ENCODE measurements at places on chromosomes 6 and 20. TPM values are rescaled to one million over a fixed set of nuclear protein-coding genes. Genes with fewer than 3 reads are reported as not detected.
A peak's percentile ranks its signal among the peaks of the same experiment; 100 is the strongest.

DNA sequence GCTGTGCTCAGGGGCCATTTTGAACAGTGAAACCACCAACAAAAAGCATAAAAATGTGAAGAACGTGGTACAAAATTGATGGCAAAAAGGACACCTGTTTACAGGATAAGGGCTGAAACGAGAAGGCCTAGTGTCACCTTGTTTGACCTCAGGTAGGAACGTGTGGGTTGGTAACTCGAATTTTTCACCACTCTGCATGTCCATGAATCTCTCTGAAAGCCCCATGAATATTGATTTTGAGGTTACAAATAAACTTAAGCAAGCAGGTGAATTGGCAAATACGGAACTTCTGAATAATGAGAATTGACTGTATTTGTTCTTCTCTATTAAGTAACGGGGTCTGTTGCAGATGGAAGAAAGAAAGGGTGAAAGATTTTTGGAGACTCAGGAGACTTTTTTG lies 59.6 kb upstream of the EDN1 start:
- no peak for DNase-seq

DNA sequence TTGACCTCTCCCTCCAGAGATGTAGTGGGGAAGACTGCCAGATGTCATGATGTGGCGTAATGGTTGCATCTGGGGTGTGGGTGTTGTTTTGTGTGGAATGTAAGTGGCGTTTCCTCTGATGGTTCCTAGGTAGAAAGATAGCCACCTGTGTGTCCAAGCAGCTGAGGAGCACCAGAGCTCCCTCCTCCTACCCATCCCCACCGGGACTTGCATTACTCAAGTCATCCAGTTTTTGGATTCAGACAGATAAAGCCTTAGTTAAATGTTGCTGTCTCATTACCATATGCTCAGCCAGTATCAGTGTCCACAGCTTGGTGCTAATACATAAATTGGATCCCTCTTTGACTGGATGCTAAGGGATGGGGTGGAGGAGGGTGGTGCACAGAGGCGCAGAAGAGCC lies 282.3 kb downstream of the TBC1D7 start:
- DNase-seq = no peak

DNA sequence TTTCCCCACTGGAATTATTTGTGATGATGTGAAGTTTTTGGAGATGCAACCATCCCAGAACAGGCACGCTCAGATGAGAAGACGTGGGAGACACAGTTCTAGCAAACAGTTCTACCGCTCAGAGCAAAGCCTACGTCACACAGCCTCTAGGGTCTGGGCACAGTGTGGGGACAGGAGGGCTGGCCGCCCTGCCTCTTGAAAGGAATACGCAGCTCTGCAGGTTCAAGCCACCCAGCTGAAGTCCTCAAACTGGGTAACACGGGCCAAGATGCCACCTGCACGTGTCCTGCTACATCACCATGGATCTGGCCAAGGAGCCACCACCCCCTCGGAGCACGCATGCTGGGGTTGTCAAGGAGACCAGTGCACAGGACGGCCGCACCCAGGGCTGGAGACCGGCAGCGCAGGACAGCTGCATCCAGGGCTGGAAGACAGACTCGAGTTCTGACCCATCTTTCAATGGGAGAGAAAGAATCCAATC lies 75.0 kb downstream of the NOL4L start:
- peak; percentile 51 for DNase-seq

GRCh38 chr6:154268486-154268885 lies 88.1 kb downstream of the IPCEF1 start:
- DNase-seq = no peak

- no peak for DNase-seq
These were observed 133.6 kb downstream of the CDH26 start for GRCh38 chr20:60091861-60092260.

DNA sequence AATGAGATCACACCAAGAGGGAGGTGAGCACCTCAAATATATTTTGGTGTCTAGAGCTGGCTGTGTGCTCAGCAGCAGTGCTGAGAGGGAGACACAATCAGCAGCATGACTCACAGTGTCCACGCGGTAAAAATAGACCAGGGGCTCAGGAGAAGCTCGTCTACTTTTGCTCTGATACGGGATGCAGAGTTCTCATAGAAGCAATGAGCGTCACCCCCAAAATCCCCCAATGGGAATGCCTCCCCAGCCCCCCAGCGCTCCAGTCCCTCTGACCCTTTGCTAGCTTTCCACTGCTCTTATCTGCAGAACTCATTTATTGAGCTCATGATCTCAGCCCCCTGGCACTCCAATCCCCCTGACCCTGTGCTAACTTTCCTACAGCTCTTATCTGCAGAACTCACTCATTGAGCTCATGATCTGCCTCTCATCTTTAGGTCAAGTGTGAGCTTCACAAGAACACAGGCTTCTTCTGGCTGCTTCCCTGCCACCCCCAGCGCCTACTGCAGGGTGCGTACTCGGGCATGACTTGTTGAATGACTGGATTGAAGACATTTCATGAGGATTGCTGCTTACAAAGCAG lies 34.0 kb downstream of the SYNDIG1 start:
- DNase-seq = no peak

- DNase-seq = no peak
These were observed 92.6 kb upstream of the SGK1 start for GRCh38 chr6:134410541-134410940.

GRCh38 chr6:66825539-66825938 lies 1118.5 kb upstream of the EYS start:
- no peak for DNase-seq

DNA sequence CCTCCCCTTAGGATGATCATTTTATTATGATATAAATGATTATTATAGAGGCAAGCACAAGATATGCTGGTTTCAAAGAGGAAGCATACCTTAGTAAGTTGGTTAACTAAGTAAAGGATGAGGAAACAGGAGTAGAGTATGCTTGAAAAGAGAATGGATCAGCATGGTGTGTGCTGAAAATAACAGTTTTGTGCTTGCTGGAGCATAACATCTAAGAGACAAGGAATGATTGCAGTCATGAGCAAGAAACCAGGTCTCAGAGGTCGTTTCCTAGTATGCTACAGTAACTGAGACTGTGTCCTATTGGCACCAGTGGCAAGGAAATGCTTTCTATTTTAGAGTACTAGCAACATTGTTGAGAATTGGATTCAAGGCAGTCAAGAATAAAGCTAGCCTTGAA lies 34.1 kb downstream of the CDC40 start:
- no peak for DNase-seq

- DNase-seq = no peak
These were observed 109.2 kb downstream of the ARID1B start for GRCh38 chr6:156886409-156886808.

GRCh38 chr6:6840831-6841291 lies 252.3 kb downstream of the LY86 start:
- DNase-seq = no peak

GRCh38 chr6:47134476-47135189 lies 92.5 kb upstream of the ADGRF1 start:
- DNase-seq = no peak

- DNase-seq = no peak
These were observed 49.5 kb upstream of the SMIM28 start for GRCh38 chr6:138328210-138328609.

DNA sequence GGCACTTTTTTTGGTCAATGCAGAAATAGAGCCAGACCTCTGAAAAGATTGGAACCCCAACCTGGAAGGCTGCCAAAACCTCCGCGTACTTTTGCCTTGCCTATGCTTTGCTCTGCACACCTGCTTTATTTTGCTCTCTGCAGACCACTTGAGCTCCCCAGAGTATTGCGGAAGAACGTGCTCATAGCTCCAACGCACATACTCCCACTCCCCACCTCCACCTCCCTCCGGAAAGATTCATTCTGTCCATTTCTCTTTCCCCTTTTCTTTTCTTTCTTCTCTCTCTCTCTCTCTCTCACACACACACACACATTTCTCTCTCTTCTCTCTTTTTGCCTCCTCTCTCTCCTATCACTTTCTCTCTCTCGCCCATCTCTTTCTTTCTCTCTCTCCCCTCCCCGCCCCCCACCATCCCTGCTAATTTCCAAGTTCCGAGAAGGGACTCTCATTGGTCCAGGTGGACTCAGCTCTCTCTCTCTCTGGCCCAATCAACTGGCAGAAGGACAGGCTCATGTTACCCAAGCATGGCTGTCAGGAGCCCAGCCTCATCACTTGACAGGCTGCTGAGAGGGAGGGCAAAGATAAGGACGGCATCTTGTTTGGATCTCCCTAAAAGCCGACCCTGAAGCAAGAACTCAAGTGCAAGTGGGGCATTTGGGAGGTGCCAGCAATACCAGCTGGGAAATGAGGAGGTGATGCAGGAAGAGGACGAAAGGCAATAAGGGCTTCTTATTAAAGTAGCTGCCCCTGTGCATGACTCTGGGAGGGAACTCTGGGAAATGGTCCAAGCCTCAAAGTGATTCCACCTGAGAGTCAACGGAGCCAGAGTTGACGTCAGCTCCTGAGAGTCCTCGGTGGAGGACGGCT lies 246.1 kb downstream of the LY86 start:
- no peak for DNase-seq

GRCh38 chr20:51371720-51372119 lies 170.8 kb downstream of the NFATC2 start:
- DNase-seq = no peak

- DNase-seq = no peak
These were observed 15.4 kb upstream of the FAM110A start for GRCh38 chr20:818001-818664.

DNA sequence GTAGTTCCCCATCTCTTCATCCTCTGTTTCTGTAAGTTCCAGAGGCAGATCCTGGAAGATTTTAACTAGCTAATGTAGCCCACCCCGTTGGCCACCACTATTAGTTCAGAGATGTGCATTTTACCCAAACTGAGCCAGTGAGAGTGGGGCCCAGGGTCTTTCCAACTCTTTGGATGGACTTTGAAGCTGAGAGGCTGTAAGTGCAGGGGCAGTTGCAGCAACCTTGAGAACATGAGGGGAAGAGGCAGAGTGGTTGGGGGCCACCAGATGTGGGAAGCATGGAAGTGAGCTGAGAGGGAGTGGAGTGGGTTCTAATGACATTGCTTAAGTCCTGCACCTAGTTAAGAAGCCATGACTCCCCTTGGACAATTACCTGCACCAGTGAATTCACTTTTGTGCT lies 72.2 kb downstream of the CDH26 start:
- no peak for DNase-seq

DNA sequence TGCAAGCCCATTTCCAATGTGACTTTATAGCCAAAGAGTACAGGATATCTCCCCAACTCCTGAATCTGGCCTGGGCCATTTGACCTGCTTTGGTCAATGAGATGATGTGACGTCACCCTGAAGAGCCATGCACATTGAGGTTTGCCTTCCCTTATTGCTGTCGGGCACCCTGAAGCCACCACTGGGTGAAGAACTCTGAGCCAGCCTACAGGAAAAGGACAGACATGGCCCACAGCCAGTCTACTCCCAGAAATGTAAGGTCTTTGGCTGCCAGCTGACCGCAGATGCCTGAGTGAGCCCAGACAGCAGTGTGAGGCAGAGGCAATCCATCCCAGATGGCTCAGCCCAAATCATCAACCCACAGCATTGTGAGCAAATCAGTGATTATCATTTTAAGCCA lies 3.7 kb upstream of the SYNDIG1 start:
- DNase-seq = no peak

GRCh38 chr6:43942011-43942442 lies 172.0 kb downstream of the VEGFA start:
- DNase-seq = no peak

MUC22 gene
- not detected for total RNA-seq

CST8 gene
- total RNA-seq = not detected

MCHR2 gene
- total RNA-seq = not detected

All from activated naive CD8-positive, alpha-beta T cell treated with anti-CD3 and anti-CD28 coated beads, Interleukin-2, amount 10 ng/mL, durations not matched to agents 7 days and 5 days (primary cell).